SJSA1 (cell line): ENCODE measurements at places on chromosomes 12 and 14. TPM values are rescaled to one million over a fixed set of nuclear protein-coding genes. Genes with fewer than 3 reads are reported as not detected.
A peak's percentile ranks its signal among the peaks of the same experiment; 100 is the strongest.

Gene AREL1
- total RNA-seq = 15.2 and 23.2 TPM in 2 replicates

DNA sequence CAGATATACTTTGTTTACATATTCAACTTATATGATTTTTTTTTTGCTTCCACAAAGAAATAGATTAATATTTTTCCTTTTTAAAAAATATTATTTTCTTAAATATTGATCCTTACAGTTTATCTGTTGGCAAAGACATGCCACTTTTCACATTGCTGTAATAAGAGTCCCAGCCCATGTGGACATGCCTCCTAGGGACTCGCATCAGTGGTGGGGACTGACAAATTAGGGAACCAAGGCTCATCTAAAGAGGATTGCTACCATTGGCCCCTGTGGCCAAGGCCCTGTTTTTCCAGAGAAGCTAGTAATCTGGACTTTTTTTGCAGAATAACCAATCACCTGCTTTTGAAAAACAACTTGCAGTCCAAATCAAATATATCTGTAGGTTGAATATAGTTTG lies 27.8 kb upstream of the BMAL2 start:
- no peak for DNase-seq

Gene ZNF384
- total RNA-seq = 19.5 and 20.0 TPM in 2 replicates

- DNase-seq = peak; percentile 32
Observed at GRCh38 chr12:5510251-5510805, 78.4 kb downstream of the NTF3 start.

Gene PGF
- total RNA-seq = 0.79 and 1.6 TPM in 2 replicates

DNA sequence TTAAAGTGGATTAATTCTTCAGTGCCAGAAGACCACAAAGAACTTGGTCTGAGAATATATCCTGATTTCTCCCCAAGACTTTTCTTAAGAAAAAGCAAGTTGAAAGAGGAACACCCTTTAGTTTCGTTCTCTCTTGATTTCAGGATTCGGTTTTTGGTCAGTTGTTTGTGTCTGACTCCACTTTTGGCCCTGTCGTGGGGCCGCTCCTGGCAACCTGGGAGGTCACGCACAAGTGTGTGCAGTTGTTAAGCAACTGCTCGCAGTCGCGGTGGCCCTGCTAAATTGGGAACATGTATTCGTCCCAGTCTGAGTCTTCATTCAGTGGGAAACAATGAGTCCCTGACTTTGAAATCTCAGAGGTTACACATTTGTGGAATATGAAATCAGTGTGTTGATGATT lies 68.7 kb downstream of the RGS6 start:
- no peak for DNase-seq
